ENCODE measurements at places on chromosomes 11 and 22. TPM values are rescaled to one million over a fixed set of nuclear protein-coding genes. Genes with fewer than 3 reads are reported as not detected.
A peak's percentile ranks its signal among the peaks of the same experiment; 100 is the strongest.

SLC22A6 gene
- not detected for polyA plus RNA-seq

CENPM gene
- 8.9 TPM for polyA plus RNA-seq

MOV10L1 gene
- polyA plus RNA-seq: 0.50 TPM

DNA sequence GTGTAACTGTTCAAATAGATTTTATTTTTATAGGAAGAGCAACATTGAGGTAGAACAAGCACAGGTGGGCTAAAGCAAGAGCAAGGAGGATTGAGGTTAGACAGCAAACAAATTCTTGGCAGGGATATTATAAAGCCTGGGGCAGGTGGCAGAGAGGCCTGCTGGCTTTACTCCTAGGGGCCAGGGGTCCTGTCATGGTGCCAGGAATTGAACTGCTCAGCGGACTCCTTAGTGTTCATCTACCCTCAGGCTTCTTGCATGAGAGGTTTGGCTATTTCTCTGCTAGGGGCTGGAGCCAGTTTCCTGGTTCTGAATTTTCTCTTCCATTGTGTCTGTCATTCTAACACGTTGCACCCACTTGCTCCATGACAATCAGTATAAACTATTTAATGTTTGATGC lies 217.2 kb upstream of the NCAM1 start:
- DNase-seq: no peak

DNA sequence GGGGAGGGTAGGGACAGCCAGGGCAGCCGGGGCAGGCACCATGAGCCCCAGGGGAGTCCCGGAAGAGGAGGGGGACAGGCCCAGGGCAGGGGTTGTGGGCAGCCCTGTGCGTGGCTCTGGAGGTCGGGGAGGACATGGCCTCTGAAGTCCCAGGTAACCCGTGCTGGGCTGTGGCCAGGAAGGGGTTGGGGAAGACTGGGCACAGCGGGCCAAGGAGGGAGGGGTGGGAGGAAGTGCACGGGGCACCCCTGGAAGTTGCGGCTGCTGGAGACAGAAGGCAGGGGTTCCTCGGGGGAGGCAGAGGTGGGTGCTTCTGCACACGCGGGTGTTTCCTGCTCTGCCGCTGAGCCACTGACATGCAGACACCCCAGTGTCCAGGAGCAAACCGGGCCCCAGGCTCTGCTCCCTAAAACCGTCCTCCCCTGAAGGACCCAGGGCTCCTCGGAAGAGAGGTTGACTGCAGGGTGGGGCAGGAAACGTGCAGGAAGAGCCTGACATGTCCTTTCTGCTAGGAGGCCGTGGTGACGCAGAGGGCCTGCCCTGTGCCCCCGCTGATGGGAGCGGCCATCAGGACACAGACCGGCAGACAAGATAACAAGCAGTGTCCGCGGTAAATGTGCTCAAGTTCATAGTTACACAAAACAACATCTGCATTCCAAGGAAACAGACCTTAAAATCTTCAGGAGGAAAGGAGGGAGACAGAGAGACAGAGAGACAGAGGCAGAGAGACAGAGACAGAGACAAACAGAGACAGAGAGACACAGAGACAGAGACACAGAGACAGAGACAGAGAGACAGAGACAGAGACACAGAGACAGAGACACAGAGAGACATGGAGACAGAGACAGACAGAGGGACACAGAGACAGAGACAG lies 5.7 kb downstream of the TNNI2 start:
- DNase-seq: peak; percentile 64

GRCh38 chr22:17536269-17536668 lies 27.0 kb upstream of the SLC25A18 start:
- peak; percentile 55 for DNase-seq

DNA sequence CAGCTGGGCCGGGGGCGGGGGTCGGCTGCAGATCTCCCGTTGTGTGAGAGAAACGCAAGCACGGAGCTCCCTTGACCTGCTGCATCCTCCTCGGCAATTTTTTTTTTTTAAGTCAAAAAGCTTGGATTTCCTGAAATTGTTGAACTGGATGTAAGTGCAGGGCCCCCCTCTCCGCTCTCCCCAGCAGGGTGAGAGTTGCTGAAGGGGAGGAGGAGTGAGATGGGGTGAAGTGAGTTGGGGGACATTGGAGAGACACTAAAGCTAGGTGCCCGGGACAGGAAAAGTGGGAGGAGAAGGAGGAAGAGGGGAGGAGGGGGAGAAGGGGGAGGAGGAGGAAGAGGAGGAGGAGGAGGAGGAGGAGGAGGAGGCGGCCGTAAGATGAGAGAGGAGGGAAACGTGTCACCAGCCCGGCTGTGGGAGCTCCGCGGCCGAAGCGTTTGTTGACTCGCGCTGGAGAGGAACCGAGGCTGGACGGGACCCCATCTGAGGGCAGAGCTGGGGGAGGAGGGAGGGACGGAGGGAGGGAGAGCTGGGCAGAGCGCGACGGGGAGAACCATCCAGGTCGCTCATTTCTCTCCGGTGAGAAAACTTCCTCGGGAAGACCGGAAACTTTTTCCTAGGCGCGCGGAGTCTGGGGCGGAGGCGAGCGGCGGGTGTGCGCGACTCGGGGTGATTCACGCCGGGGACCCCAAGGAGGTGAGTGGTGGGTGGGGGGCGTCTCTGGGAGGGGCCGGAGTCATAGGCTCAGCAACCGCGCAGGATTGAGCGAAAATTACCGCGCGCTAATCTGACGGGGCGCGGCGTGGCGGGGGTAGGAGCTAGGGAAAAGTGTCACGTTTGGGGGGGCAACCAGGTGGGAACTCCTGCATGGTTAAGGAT lies 80.2 kb downstream of the PRR5L start:
- peak; percentile 50 for DNase-seq

DNA sequence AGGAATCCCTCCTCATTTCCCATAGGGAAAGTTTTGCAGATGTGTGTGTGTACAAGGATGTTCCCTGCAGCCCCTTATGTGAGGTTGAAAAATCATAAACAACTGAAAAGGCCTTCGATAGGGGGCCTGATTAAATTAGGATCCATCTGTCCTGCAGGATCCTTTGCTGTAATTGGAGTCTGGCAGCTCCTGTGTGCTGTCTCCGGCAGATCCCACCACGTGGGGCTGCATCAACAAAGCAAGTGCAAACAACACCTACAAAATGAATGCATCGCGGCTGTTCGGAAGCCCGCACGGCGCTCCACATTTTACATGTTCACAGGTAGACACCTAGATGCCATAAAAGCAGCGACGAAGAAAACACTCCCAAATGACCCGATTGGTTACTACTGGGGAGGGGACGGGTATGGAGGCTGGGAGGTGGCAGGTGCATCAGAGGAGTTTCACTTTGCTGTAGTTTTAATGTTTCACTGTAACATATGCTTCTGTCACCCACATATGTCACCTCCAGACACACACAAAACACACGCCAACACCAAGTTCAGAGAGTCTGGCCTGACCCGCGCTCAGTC lies 52.2 kb downstream of the NFAM1 start:
- DNase-seq: no peak

- DNase-seq: no peak
Observed at GRCh38 chr11:70545610-70545912, 147.2 kb downstream of the CTTN start.

DNA sequence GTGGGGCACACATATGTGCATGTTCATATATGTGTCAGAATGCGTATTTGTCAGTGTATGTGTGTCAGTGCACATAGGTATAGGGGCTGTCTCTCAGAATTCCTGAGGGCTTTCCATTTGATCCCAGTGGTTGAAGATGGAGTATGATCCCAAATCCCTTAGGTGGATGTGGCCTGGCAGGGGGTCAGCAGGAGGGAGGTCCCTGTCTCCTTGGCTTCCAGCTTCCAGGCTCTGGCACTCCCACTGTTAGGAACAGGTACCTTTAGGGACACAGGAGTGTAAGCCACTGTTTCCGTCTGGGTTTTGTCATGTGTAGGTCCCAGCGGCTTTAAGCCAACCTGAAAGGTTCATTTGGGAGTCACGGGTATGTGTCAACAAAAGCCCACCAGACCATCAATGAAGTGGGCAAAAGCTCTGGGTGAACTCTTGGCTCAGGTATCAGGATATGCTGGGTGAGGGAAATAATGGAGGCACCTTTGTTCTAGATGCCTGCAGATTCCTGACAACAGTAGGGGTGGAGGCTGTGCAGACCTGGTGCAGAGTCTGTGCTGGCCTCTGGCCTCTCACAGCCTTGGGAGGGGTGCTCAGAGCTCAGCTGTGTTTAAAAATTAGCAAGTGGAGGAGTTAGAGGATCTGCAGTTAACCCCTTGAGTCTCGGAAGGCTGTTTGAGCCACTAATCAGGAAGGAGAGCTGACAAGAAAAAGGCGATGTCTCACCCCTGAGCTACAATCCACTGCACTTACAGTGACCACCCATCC lies 9.0 kb downstream of the KCNQ1OT1 start:
- DNase-seq: no peak

DNA sequence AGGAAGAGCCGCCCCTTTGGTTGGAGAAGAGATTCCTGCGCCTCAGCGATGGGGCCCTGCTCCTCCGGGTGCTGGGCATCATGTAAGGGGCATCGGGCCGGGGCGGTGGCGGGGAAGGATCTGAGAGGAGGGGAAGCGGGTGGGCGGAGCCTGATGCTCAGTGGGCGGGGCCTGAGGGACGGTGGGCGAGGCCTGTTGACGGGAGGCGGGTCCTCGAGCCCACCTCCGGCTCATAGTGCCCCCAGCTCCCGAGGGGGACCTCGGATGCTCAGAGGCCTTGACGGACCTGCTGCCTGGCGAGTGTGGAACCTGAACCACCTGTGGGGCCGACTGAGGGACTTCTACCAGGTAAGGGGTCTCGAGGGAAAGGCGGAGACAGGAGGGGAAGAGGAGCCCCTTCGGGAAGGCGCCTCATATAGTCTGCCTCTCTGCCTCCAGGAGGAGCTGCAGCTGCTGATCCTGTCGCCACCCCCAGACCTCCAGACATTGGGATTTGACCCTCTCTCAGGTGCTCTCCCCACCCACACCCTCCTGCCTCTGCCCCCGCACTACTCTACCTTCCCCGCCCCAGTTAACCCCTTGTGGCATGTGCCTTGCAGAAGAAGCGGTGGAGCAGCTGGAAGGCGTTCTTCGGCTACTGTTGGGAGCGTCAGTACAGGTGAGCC lies 799 bp downstream of the CCDC88B start:
- no peak for DNase-seq

DNA sequence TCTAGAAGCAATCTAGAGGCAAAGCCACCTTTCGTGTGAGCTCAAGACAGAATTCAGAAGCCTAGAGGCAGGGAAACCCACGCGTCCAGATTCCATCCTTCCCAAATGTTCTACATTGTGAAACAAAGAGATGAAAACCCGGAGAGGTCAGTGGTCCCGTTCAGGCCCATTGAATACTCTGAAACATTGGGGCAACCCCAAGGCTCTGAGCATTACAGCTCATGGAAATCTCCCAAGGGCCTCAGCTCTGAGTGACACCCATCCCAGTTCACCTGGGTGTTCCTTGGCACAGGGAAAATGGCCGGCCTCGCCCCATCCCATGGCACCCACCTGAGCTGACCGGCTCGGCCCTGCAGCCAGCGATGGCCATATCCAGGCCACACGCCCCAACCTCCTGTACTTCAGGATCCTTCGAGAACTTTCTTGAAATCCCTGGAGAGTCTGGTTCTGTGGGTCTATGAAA lies 128.6 kb upstream of the FGF3 start:
- no peak for DNase-seq

DNA sequence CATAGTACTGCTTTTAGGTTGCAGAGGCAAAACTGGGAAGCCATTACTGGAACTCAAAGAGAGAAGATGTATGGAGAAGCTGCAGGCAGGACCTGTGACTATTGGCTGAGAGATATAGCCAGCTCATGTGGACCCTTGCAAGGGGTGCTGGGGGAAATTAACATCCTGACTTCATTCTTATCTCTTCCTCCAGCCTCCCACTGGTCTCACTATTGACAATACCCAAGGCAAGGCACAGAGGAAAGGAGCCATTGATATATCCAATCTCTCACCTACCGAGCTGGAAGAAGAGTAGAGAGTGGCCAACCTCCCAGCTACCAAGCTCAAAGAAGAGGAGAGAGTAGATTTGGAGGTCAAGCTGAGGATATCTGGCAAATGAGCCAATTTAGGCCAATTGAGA lies 36.8 kb upstream of the ZBED5 start:
- DNase-seq: no peak
